Esophagus squamous epithelium (tissue), 5 donors: ENCODE measurements at places on chromosomes 12 and 14.

- DNase-seq = no peak
These were observed 83.1 kb downstream of the AACS start for GRCh38 chr12:125148316-125148715.

DNA sequence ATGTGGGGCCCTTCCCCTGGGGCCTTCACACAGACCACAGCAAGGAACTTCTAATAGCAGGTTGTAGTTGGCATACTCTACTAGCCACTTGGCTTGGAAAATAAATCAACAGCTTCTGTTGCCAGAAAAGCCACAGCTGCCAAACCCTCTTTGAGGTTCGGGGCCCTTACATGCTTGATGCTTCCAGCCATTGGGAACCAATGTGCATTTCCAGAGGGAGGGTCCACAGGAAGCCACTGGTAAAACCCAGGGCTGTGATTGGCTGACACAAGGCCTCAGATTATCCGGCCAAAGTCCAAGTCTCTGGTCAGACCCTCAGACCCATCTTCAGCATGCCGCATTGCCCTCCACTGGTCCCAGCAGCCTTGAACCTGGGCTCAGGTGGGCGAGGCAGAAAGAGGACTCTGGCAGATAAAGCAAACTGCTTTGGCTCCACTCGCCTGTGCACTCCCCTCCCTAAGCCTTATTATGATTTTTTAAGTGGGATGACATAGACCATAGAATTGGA, 214.4 kb downstream of the BCL11B start:
- DNase-seq = no peak

GRCh38 chr12:7450667-7451066, 6.7 kb upstream of the CD163L1 start:
- no peak for DNase-seq

DNA sequence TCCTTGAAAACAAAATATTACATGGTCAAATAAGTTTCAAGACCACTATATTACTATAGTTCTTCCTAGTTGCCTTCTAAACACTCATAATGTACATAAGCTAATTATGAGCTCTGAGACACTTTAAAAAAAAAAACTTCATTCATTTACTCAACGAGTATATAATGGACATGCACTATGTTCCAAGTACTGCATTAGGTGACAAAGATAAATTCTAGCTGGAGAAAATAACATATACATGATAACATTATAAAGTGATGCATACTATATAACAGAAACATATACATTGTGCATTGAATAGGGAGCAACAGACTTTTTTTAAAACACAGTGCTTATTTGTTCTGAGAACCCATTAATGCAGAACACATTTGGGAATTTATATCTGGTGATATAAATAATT, 202.3 kb downstream of the NELL2 start:
- no peak for DNase-seq

GRCh38 chr12:92605621-92606170, 97.1 kb upstream of the PLEKHG7 start:
- no peak for DNase-seq

DNA sequence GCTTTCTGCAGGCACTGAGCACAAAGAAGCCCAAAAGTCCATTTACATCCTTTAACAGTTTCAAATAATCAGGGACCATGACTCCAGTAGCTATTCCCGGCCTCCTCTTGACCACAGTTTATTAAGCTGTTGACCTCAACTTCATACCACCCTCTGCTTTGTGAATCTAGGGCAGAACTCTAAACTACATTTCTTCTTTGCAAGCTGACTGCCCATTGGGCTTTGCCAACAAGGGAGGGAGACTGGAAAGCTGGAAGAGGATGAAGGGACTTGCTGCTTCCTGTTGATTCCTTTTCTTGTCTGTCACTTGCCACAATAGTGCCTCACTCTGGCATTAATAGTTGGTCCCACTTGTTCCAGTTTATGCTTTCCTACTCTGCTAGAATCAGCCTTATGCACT, 2.7 kb downstream of the CGRRF1 start:
- DNase-seq = no peak

GRCh38 chr12:108930155-108930554, 50.3 kb downstream of the DAO start:
- no peak for DNase-seq

GRCh38 chr12:68883151-68883550, 49.8 kb downstream of the CPM start:
- no peak for DNase-seq

DNA sequence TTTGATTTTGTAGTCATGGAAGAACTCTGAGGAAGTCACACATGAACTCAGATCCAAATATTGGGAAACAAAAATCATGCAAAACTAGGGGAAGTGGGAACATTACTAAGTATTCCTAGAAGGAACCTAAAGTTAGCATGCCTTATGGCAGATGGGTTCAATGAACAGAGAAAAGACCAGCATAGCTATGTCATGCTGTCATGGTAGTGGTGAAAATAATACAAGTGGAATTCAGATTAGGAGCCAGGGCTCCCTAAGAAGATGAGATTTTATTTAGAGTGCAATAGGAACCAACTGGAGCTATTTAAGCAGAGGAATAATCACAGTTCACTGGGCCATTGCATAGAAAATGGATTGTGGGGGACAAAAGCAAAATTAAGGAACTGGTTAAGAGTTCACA, 134.0 kb downstream of the DIO2 start:
- DNase-seq = no peak

DNA sequence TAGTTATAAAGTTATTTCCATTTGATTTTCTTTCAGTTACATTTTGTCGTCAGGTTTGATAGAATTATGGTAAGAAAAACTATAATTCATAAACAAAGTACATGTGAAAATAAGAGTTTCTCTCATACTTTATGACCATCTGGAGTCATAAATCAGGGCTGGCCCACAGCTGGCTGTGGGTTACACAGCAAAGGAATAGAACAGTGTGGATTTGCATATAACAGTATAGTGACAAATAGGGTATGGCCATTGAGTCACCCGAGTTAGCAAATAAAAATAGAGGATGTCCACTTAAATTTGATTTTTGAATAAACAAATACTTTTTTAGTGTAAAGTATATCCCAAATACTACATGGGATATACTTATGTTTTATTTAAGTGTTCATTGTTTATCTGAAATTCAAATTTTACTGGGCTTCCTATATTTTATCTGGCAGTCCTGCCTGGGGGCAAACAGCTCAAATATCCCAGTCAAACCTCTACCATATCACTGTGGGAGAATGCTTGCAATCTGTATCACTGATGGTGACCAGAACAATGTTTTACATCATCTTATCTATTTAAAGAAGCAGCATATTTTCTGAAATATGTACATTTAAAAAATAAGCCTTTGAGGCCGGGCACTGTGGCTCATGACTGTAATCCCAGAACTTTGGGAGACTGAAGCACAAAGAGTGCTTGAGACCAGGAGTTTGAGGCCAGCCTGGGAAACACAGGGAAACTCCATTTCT, 65.5 kb downstream of the KSR2 start:
- no peak for DNase-seq

- no peak for DNase-seq
These were observed 1044.3 kb downstream of the BCL11B start for GRCh38 chr14:98227727-98228111.

DNA sequence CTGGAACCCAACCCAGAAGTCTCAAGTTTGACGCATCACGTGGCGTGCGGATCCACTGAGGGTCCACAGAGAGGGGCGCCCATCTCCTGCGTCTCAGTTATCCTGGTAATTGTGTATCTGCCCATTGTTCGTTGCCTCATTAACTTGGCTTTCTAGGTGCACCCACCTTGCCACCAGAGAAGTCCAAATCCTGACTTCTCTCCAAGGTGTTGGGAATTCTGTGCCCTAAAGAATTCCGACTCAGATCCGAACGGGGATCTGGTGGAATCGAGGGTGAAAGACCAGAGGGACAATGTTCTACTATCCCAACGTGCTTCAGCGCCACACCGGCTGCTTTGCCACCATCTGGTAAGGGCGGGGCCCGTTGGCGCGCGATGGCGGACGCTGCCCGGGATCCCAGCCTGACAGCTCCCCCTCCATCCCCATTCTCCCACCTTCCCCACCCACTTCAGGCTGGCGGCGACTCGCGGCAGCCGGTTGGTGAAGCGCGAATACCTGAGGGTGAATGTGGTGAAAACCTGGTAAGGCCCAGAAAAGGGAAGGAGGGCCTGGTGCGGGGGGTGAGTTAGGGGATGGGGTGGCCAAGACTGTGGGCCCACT, 481 bp downstream of the REC8 start:
- no peak for DNase-seq

- DNase-seq = no peak
These were observed 68.5 kb upstream of the CAPRIN2 start for GRCh38 chr12:30823156-30823699.

DNA sequence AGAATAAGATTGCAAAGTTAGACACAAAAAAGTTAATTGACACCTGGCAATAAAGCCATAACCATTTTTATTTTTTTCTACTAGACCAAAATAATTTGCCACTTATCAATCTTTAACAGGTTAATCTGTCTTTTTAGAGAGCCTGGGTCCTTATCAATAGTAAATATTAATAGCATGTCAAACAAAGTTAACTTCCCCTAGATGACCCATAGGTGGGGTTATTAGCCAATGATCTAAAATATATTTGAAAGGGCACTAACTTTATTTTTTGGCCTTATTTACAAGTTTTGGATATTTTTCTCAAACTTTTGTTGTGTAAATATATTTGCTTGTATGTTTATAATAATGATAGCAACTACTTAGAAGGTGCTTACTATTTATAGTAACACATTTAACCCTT, 3.9 kb downstream of the ANKRD33 start:
- DNase-seq = no peak

DNA sequence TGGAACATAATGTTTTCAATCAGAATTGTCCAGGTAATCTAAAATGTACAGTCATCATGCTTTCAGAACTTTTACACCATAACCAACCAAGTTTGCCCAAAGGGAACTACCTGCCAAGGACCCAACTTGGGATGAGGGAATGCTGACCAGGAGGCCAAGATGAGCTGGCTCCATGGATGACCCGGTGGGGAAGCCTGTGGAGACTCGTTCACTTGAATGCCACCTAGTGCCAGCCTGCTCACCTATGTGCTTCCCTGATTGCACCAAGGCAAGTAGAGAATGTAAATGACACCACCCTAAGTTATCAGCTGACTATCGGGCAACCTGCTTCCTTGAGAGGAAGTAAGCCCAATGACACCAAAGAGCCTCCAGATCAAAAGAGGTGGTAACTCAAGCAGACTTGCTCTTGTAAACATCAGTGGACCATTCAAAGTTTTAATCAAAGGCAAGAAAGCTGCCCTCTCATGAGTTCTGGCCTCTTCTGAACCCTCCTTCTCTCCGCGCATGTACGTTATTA, 137.3 kb downstream of the TTC7B start:
- DNase-seq = no peak

DNA sequence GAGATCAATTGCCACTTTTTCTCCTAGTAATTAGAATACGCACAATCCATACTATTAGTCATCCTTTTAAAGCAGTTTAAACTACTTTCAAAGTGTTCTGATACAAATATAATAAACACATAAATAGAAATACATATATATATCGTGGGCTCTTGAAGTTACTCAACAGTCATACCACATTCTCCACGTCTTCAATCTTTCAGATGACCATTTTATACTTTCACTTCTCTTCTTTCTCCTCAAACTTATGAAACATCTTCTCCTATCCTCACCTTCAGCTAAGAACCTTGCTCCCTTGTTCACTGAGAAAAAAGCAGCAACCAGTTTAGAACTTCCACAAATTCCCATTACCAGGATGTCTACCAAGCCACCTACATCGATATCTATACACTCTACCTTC, 19.2 kb downstream of the CEP290 start:
- DNase-seq = no peak

GRCh38 chr12:44053549-44054127, 217.8 kb downstream of the TMEM117 start:
- no peak for DNase-seq

- no peak for DNase-seq
These were observed 267.3 kb downstream of the SNAPC1 start for GRCh38 chr14:62029569-62029924.

GRCh38 chr12:109944561-109945359, 44.7 kb downstream of the TCHP start:
- DNase-seq = no peak

DNA sequence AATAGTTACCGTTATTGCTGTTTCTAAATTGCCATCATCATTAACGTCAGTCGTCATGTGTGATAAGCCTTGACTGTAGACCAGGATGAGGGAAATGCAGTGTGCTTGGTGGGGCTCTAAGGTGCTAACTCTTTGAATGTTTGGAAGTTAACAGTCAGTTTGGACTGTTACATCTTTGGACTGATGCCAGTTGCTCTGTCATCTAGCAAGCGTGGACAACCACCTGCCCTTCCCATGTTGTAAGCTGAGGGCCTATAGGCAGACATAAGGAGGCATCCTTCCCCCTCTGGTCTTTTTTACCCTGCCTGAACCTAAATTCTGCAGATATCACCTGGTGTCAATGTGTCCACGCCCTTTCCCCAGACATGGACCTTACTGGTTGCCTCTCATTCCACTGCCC, 94.4 kb downstream of the PPP2R5C start:
- DNase-seq = no peak
